A549 treated with Hydrocortisone at 1 μM for 4 hours (cell line): ENCODE measurements at places on chromosomes 6 and 20. TPM values are rescaled to one million over a fixed set of nuclear protein-coding genes. Genes with fewer than 3 reads are reported as not detected.

Gene BTN1A1
- not detected in 5 replicates for total RNA-seq

Gene OR2J3
- total RNA-seq: not detected in 5 replicates

Gene BFSP1
- 3.8 to 4.6 TPM (median 4.3 TPM) in 5 replicates for total RNA-seq

Gene NT5DC1
- 23.1 to 29.3 TPM (median 28.6 TPM) in 5 replicates for total RNA-seq

Gene TLDC2
- total RNA-seq: not detected in 5 replicates

Gene MUC22
- total RNA-seq: 0.01 to 0.03 TPM (median 0.02 TPM) in 4 of 5 replicates, not detected in the other

Gene APOBEC2
- total RNA-seq: not detected in 5 replicates

Gene SAPCD1
- 2.6 to 4.9 TPM (median 3.2 TPM) in 5 replicates for total RNA-seq

Gene TMEM244
- not detected in 5 replicates for total RNA-seq

Gene HRH3
- not detected in 5 replicates for total RNA-seq

Gene ZSWIM3
- 1.6 to 1.9 TPM (median 1.7 TPM) in 5 replicates for total RNA-seq

Gene C20orf202
- total RNA-seq: 0.07 TPM in 1 of 5 replicates, not detected in the others

Gene C2
- total RNA-seq: 0.17 to 0.46 TPM (median 0.38 TPM) in 5 replicates

Gene DNAH8
- not detected in 5 replicates for total RNA-seq

Gene NKX2-2
- total RNA-seq: not detected in 5 replicates
